Stimulated activated CD4-positive, alpha-beta T cell treated with anti-CD3 and anti-CD28 coated beads, Interleukin-1b, Interleukin-23, amount 100 ng/mL, for 1 hour (primary cell): ENCODE measurements at places on chromosomes 12 and 14.
A peak's percentile ranks its signal among the peaks of the same experiment; 100 is the strongest.

- no peak for DNase-seq
These were observed 15.7 kb downstream of the SMCO2 start for GRCh38 chr12:27462151-27462694.

- no peak for DNase-seq
These were observed 37.0 kb upstream of the CMKLR1 start for GRCh38 chr12:108375986-108376663.

GRCh38 chr12:102551186-102551585, 70.8 kb upstream of the IGF1 start:
- no peak for DNase-seq

GRCh38 chr12:14473707-14474287, 93.9 kb downstream of the PLBD1 start:
- no peak for DNase-seq

- DNase-seq, result no peak
These were observed 33.3 kb upstream of the BEGAIN start for GRCh38 chr14:100620255-100621100.

DNA sequence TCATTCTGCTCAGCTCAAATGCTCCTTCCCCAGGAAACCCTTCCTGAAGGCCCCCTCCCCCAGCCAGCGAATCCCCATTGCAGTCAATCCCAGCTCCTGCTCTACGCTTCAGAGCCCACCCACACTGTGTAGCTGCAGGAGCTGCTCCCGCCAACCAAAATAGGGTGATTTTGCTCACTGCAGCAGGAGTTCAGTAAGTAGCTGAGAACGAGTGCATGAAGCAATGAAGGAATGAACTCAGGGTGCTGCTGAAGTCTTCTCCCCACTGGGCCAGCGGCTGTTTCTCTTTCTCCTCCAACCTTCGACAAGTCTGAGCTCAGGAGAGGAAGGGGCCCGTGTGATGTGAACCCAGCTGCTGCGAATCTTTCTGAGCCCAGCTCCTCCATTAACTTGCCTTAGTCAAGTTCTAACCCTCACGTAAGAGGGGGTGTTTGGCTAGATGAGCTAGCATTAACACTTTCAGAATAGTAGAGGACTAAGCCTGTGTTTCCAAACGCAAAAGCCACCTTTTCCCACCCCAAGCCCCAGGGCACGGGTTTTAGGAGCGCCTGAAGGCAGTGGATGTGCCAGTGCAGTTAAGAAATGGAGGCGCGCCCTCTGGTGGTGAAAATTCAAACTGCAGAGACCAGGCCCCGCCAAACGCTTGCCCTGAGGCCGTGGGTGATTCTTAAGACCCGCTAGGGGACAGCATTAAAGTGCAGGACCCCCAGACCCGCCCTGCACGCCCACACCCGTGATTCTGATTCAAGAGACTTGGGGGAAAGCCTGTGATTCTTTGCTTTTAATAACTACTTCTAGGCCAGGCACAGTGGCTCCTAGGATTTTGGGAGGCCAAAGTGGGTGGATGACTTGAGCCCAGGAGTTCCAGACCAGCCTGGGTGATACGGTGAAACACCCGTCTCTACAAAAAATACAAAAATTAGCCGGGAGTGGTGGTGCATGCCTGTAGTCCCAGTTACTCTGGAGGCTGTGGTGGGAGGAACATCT, 11.9 kb upstream of the SERPINA4 start:
- DNase-seq, result peak; percentile 45

- DNase-seq, result no peak
These were observed 44.9 kb upstream of the STRAP start for GRCh38 chr12:15837141-15837790.

- DNase-seq, result no peak
These were observed 290.9 kb downstream of the LRIG3 start for GRCh38 chr12:58629376-58629775.

DNA sequence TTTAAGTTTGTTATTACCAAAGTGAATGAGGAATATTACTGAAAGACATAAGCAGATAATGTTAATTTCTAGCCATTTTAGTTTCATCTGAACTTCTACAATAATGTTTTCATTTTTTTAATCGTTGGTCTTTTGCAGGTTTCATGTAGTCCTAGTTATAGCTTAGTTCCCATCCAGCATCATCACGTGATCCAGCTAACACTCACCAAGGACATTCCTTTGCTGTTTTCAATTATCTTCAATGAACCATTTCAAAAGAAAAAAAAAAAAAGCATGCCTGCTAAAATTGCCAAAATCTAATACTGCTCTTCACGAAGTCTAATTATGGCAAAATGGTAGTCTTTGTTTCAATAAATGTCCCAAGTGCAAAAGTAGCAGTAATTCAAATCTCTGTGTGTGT, 187.7 kb upstream of the ATXN7L3B start:
- DNase-seq, result no peak

GRCh38 chr14:92040431-92041051, 682 bp upstream of the TRIP11 start:
- no peak for DNase-seq

DNA sequence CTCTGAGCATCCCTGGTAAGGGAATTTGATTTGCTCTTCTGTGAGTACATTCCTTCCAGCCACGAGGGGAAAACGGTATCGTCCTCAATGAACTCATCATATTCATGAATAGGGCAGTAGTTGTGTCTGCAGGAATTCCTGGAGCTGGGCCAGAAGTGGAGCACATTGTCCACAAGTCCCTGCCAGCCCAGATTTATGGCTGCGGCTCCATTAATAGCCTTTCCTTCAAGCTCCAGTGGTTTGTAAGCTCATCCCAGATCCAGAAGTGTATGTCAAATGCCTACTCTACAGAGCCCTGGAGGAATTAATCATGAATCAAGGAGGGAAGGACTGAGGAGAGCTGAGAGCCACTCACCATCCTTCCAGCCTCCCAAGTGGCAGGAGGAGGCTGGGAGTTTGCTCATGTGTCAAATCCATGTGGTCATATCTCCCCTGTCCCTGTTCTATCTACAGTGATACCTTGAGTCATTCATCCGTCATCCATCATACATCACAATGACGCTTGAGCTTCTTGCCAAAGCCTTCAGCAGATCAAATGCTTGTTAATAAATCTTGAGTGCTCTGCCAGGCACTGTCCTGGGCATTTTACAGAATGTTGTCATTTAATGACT, 65.5 kb downstream of the SVOP start:
- DNase-seq, result no peak

DNA sequence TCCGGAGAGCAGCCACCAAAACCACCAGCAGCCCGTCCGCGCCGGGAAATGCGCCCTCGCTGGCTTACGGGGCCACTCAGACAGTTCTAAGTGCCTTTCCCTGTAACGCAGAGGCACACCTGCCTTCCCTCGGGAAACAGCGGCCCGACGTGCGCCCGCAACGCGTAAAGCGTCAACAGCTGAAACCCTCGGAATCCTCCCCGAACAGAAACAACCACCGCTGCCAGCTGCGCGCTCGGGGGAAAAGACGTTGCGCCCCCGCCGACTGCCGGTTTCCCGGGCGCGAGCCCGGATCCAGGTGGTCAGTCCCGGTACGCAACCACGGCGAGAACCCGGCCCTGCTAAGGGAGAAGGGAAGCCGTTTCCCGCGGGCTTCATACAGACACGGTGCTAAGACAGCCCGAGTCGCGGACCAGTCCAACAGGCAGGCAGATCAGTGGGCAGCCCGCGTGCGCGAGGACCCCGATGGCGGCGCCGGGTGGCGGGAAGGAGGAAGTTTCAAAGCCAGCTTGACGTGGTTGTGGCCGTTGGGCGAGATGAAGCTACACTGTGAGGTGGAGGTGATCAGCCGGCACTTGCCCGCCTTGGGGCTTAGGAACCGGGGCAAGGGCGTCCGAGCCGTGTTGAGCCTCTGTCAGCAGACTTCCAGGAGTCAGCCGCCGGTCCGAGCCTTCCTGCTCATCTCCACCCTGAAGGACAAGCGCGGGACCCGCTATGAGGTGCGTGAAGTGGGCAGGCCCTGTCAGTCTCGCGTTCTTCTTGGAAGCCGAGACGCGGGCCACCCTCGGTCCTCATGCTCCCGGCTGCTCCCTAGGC, at the start of gene LRR1:
Gene LRR1, plus strand, starts transcription at position 456 of the 816 bp plus-strand sequence. Its CDS starts 81 bp downstream, at position 537.
- DNase-seq, result peak; percentile 77

GRCh38 chr14:55129428-55130195, 560 bp downstream of the LGALS3 start:
- DNase-seq, result peak; percentile 23

DNA sequence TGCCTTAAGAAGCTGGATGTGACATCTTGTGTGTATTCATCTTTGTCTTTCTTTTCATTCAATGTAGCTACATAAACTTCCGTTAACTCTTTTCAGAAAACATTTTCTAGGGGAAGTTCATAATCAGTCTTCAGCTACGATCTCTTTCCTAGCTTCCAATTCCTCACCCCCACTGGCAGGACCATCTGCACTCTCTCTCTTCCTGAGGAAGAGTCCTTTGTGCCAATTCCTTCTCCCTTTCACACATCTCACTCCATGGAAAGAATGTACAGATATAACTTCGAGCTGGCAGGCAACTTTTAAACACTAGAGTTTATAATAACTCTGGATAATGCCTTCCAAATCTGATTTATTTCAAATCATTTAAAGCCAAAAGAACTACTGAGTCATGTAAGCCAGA, 495.7 kb downstream of the GALC start:
- DNase-seq, result no peak

DNA sequence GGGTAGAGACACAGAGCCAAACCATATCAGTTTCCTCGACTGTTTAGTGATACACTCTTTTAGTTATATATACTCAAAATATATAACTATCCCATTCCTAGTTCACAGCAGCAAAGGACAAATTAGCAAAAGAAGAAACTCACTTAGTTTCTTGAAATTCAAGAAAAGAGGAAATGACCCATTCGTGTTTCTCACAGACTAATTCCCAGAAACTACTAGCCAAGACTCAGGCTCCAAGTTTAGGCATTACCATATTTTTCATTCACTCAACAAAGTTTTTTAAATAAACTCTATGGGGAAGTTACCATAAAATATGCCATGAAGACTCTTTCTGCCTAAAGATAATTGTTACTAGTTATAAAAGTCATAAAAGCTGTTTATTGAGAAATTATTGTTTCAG, 152.3 kb upstream of the DAAM1 start:
- DNase-seq, result no peak

DNA sequence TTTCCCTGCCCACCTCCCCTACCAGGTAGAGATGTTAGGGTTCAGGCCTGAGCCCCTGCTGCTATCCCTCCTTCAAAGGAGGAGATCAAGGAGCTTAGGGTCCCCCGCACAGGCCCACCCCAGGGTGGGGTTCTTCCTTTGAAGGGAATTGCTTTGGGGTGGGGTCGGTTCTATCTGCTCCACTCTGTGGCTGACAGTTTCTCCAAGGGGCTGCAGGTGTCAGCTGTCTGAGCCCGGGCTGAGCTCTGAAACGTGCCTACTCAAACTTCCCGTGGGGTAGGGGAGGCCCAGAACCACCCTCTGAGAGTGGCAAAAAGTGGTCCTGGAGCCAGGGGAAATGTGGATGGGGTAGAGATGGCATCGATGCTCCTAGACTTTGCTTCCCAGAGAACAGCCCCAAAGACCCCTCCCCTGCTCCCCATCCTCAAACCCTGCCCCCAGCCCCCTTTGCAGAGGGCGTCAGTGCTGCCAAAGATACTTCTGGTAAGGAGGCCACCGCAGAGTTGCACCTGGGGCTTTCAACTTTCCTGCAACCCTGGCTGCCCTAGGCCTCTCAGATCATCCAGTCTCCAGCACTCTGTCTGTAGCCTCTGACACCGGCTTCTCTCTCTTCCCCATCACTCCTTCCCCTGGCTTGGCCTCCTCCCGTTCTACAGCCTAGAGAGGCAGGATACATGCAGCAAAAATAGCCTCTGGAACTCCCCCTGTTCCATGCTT, 6.3 kb upstream of the CD4 start:
- DNase-seq, result no peak

- no peak for DNase-seq
These were observed 372.9 kb upstream of the TMEM132C start for GRCh38 chr12:127893895-127894609.

GRCh38 chr12:3533703-3534386, 42.8 kb downstream of the PRMT8 start:
- no peak for DNase-seq

DNA sequence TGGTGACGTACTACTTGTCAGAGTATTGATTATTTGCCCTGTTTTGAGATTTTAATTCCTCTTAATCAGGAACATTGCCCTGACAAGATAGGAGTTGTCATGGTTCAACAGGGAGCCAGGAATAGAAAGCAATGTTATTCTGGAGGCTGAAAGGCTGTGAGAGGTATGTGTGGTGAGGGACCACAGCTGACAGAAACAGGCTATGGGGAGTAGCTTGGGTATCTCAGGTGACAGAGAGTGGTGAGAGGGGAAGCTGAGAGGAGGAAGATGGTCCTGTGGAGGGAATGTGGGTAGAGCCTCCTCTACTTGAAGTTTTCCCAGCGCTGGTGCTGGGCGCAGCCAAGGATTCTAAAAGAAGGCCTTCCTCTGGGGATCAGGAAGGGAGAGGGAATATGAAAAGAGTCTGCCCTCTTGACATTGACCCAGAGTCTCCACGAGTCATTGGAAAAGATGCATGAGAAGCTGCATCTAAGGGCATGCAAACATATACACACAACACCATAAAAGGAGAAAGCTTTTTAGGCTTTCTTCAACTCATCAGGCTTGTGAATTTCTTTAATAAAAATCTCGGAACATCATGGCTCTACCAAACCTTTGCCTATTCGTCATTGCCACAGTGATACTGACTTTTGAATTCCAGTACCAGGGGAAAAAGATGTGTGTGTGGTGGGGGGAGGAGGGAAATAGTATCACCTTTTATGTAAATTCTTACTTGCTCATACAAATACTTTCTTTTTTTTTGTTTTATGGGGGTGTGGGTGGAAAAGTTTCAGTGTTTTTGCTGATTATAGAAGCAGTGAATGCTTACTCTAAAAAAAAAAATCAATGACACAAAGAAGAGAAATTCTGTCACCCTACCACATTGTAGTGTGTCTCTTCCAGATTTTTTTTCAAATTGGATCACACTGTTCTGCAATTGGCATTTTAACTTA, 39.9 kb upstream of the DHRS7 start:
- DNase-seq, result no peak

GRCh38 chr14:96895658-96896271, 98.6 kb downstream of the VRK1 start:
- DNase-seq, result no peak

DNA sequence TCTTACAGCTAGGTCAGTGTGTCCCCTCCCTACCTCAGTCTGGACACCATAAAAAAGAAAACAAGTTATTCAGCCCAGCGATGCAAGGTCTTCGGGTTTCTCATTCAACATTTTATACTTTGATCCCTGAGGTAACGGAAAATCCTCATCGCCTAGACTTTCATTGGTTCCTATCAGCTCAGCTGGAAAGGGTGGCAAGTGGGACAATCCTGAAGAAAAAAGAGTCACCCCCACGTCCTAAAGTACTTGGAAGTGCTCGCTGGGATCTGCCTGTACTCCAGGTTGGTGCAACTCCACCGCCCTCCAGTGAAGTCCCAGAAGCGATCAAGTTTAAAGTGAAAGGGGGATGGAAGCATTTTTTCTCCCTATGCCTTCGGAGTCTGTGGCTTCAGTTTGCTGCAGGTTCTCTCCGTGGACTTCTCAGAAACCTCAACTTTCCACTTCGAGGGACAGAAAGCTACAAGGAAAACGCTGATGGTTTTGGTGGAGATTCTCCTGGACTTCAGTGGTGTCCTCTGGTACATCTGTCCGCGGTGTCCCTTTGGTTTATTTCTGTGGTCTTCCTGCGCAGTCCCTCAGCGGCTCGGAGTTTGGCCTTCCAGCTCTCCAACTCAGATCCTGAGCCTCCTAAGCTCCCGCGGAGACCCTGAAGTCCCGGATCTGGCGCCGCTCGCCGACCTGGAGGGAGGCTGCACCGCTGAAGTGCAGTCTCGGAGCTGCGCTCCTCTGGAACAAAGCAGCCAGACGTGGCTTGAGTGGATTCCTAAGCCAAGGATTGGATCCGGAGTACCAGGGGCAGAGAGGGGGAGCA, 1.8 kb upstream of the LRFN5 start:
- no peak for DNase-seq
